Activated CD4-positive, CD25-positive, alpha-beta regulatory T cell treated with anti-CD3 and anti-CD28 coated beads, Interleukin-2, amount 50 U/mL, for 24 hours (primary cell): ENCODE measurements at places on chromosomes 12 and 14.

- ATAC-seq, result no peak
Observed at GRCh38 chr14:72501439-72501838, 392.5 kb downstream of the DPF3 start.

- no peak for ATAC-seq
Observed at GRCh38 chr12:21773263-21773741, 1.2 kb downstream of the KCNJ8 start.

DNA sequence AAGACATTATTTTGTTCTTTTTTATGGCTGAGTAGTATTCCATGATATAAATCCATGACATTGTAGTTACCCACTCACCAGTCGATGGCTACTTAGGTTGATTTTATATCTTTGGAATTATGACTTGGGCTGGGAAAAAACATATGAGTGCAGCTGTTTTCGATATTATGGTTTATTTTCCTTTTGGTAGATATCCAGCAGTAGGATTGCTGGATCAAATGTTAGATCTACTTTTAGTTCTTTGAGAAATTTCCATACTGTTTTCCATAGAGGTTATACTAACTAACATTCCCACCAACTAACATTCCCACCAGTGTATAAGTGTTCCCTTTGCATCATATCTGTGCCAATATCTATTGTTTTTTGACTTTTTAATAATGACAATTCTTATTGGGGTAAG lies 29.9 kb upstream of the PTPRR start:
- no peak for ATAC-seq

DNA sequence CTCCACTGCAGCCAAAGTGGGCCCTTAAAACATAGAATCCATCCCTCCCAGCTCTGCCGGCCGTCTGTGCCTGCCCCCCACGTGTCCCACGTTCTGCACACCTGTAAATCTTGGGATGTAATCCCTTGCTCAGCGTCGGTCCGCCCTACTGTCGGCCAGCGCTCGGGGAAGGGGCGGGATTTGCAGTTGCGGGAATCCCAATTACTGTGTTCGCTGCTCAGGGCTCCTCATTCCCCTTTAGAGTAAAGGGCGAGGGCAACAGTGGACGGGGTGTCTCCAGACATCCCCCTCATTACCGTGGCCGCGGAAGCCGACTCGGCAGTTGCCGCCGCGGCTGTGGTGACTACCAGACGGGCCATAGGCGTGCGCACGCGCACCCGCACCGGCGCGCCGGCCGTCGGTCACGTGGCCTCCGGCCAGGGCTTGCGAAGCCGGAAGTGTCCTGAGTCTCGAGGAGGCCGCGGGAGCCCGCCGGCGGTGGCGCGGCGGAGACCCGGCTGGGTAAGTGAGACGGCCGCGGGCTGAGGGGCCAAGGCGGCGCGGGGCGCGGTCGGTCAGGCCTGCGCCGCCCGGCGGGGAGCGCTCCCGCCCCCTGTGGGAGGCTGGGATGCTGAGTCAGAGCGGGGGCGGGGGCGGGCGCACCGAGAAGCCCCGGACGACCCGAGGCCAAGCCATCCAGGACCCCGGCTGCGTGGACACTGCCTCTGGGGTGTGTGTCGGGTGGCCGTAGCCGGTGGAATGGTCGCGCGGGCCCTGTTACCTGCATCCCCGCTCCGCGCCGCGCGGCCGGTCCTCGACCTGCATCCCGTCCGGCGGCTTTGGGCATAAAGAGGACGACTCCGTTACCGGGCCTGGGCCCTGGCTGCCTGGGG lies at the start of gene TBK1:
TBK1 (plus strand) TSS at position 434 of the 872 bp plus-strand sequence. CDS start 3,751 bp downstream, outside the sequence.
- ATAC-seq, result peak; percentile 78

GRCh38 chr12:123923038-123923437 lies 49.6 kb downstream of the CCDC92 start:
- ATAC-seq, result no peak
